Activated T-helper 1 cell treated with anti-CD3 and anti-CD28 coated beads, Interleukin-2, amount 50 U/mL, for 16 hours (primary cell): ENCODE measurements at places on chromosomes 2 and 18.

- DNase-seq, result no peak
Observed at GRCh38 chr2:157304811-157305722, 20.6 kb downstream of the ERMN start.

GRCh38 chr2:66805016-66805865 is 370.3 kb downstream of the MEIS1 start:
- no peak for DNase-seq

DNA sequence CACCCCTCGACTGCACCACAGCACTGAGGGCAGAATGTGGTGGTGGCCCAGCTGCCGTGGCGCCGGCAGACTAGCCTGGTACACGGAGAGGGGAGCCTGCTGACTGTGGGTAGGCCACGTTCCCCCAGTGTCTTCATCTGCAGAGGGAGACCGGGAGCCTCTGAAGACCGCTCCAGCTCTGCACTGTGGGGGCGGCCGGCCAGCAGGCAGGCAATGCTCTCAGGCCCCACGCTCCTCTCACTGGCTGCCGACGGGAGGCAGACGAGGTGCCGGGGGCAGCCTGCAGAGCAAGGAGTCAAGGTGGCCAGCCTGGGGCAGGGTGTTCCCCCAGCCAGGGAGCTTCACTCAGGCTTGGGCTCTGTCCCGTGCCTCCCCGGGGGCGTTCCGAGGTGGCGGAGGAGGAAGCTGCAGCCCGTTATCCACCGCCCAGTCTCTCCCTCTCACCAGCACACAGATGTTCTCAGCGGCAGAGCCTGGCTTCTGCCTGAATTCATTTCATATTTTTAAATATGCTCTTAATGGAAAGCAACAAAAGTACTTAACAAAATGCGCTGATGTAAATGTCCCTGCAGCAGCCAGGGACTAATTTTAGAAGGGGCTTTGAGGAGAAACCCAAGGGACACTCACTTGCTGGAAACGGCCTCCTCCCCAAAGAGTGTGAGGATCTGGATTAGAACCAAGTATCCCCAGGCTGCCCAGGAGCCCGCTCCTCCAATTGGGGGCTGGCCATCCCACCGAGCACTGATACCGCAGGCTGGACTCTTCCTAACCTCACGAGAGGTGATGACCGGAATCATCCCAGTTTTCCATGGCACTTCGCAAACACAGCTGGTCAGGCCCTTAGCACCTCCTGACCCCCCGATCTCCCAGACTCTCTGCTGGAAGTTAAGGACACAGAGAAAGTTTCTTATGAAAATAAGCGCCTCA is 87.8 kb downstream of the HDAC4 start:
- no peak for DNase-seq

GRCh38 chr2:185255566-185255965 is 483.0 kb upstream of the FSIP2 start:
- DNase-seq, result no peak

- DNase-seq, result no peak
Observed at GRCh38 chr2:204115137-204116056, 178.8 kb downstream of the ICOS start.

- DNase-seq, result no peak
Observed at GRCh38 chr2:96486696-96487095, 18.5 kb downstream of the NEURL3 start.

DNA sequence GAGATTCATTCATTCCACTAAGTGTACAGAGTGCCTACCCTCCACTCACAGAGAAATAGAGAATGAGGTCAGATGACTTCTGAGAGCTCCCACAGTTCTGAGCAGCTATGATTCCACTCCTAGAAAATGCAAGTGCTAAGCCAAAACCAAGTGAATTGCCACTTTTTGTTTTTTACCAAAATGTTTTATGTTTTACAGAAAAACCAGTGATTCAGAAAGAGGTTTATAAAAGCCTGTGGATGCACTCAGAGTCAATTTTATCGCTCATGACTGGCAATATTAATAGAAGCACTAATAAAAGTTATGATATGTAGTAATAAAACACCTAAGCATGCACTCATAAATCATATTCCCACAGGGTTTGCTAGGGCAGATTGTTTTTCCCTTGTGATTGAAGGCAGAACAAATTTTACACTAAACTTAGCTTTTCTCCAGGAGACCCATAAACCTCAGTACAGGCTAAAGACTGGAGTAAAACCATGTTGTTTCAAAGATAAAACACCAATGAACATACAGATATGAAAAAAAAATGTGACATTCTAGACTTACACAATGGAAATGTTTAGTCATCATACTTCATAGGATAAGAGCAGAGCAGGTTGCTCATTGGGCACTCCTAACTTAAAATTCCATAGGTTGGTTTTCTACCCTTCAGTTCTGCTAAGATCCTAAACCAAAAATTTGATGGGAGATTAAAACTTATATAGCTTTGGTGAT is 67.5 kb downstream of the PDK1 start:
- no peak for DNase-seq

GRCh38 chr2:33020883-33021282 is 74.1 kb downstream of the LTBP1 start:
- DNase-seq, result no peak

- DNase-seq, result no peak
Observed at GRCh38 chr2:25071966-25072365, 30.1 kb downstream of the EFR3B start.

DNA sequence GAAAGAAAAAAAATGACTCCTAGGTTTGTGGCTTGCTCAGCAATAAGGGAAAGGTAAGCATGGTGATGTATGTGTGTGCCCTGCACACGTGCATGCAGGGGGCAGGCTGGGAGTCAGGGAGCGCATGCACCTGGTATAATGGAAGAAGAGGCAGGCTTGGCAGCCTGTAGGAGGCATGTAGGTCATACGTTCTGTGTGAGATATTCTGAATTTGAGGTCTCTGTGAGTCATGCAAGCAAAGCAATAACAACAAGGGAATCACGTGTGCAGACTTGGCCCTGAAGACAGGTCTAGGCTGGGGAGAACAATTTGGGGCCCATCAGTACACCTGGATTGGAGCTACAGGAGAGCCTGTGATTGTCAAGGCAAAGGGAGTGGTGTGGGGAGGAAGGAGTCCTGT is 94.5 kb upstream of the TTC39C start:
- no peak for DNase-seq

GRCh38 chr2:234444893-234445292 is 52.0 kb downstream of the ARL4C start:
- no peak for DNase-seq

- no peak for DNase-seq
Observed at GRCh38 chr2:73080321-73081131, 9.0 kb upstream of the SFXN5 start.

- peak; percentile 20 for DNase-seq
Observed at GRCh38 chr2:196131384-196131937, 39.9 kb downstream of the STK17B start.

DNA sequence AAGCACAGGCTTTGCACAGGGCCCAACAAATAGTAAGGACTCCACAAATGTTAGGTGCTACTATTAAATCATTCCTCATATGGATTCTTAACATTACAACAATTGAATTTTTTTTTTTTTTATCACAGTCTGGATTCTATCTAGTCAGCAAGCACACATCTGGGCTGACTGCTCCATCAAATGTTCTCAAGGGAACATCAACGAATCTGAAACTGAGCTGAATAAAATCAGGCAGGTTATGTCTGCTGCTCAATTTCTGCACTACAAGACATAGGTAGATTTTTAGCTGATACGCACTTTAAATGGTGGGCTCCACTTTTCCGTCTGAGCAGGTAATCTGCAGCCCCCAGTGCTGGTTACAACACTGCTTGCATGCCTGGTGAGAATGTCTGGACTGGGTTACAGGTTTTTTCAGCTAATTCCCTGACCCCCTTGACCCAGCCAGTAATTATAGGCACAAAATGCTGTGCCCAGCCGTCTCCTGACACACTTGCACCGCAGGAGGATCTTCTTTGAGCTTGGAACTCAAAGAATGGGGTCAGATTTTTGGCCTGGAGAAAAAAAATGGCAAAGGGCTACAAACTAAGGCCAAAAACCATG is 44.6 kb downstream of the ADD2 start:
- no peak for DNase-seq

GRCh38 chr2:62038975-62039771 is 133.7 kb downstream of the COMMD1 start:
- no peak for DNase-seq

GRCh38 chr2:144015036-144015435 is 504.9 kb downstream of the ZEB2 start:
- DNase-seq, result no peak

GRCh38 chr2:217449444-217449843 is 553.4 kb downstream of the TNS1 start:
- DNase-seq, result no peak

- no peak for DNase-seq
Observed at GRCh38 chr2:162013514-162014475, 60.2 kb downstream of the DPP4 start.

GRCh38 chr18:63177919-63178821 is 141.4 kb downstream of the BCL2 start:
- DNase-seq, result no peak

DNA sequence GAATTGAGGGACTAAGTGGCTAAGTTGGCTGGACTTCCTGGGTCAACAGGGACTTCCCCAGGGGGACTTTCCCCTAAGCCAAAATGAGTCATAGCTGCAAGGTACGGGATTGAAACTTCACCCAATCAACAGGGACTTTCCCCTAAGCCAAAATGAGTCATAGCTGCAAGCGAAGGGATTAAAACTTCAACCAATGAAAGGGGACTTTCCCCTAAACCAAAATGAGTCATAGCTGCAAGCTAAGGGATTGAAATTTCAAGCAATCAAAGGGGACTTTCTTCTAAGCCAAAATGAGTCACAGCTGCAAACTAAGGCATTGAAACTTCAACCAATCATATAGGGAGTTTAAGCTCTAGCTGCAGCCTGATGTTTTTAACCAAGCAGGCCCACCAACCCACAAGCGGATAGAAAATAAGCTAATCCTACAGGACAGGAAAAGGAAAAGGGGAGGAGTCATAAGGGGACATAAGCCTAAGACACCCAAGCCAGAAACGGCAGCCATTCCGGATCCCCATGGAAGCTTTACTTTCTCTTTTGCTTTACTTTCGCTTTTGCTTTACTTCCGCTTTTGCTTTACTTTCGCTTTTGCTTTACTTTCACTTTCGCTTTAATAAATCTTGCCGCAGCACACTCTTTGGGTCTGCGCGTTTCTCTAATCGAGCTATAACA is 1375.4 kb upstream of the CELF4 start:
- peak; percentile 47 for DNase-seq

GRCh38 chr2:200050921-200051610 is 95.7 kb downstream of the MAIP1 start:
- no peak for DNase-seq

GRCh38 chr2:103656558-103656957 is 894.7 kb downstream of the TMEM182 start:
- DNase-seq, result no peak

GRCh38 chr18:7021994-7022840 is 95.4 kb downstream of the LAMA1 start:
- no peak for DNase-seq

DNA sequence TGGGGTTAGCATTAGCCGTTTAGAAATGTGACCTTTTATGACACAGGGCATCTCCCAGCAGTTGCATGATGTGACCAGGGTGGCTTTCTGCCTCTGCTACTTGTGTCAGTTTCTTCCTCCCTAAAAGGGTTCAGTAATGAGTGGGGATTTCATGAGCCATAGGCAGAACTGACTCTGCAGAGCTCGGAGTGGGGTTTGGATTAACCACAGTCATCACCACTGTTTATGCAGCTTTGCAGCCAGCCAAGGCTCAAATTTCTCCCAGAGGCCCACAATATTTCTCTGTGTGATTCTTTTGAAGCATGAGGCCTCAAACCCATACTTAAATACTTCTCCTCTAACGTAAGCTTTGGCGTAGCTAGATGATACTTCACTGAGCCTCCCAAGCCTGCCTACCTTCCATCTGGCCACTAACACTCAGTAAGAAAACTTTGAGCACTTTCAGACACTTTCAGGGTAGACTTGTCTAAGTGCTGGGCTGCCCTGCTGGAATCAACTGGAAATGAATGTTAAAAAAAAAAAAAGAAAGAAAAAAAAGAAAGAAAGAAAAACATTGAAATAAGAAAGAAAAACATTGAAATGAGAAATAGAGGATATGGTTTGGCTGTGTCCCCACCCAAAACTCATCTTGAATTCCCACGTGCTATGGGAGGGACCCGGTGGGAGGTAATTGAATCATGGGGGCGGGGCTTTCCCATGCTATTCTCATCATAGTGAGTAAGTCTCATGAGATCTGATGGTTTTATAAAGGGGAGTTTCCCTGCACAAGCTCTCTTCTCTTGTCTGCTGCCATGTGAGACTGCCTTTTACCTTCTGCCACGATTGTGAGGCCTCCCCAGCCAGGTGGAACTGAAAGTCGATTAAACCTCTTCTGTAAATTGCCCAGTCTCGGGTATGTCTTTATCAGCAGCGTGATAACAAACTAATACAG is 11.5 kb upstream of the LAPTM4A start:
- no peak for DNase-seq

DNA sequence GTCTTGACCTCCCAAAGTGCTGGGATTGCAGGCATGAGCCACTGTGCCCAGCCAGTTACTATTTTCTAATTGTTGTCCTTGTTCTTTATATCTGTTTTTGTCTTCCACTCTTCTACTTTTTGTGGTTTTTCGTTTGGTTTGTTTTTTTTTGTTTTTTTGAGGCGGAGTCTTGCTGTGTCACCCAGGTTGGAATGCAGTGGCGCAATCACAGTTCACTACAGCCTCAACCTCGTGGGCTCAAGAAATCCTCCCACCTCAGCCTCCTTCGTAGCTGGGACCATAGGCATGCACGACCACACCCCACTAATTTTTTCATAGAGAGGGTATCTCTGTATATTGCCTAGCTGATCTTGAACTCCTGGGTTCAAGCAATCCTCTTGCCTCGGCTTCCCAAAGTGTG is 100.7 kb downstream of the EHBP1 start:
- DNase-seq, result no peak

DNA sequence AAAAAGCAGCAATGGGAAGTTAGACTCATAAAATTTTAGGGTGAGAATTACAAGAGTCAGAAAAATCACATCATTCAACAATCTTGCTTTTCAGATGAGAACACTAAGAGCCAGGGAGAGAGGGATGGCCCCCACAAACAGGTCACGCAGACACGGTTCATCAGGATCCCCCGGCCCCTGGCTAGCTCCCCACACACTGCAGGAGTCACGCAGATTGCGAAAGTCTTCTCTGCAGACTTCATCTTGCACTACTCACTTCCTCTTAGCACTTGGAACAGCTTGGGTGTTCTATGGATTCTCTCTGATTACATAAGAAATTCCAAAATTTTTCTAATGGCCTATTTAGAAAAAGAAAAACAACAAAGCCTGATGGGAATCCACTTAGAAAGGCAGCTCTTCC is 21.6 kb upstream of the SULT1C2 start:
- DNase-seq, result no peak

- DNase-seq, result no peak
Observed at GRCh38 chr2:186919296-186919695, 70.3 kb upstream of the ZSWIM2 start.
